ENCODE measurements at places on chromosomes 2 and 18.

DNA sequence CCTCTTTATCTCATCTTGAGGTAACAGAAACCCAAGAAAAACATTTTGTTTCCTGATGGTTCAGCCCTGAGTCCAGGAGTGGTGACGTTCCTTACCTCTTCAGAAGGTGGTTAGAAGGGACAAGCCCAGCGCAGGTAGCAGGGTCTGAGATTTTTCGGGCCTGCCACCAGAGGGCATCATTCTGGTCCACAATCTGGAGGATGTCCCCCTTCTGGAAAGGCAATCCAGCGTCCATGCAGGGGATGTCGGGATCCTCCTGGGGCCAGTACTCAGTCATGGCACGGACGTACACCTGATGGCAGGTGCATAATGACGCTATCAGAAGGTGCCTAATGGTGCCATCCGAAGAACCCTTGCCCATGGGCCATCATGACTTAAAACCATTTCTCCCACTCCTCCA is 17.7 kb downstream of the MPP4 start:
- DNase-seq = no peak

- no peak for DNase-seq
These were observed 993 bp downstream of the COX7A2L start for GRCh38 chr2:42359965-42360483.

GRCh38 chr2:202036601-202037037 is 3.0 kb downstream of the FZD7 start:
- no peak for DNase-seq

DNA sequence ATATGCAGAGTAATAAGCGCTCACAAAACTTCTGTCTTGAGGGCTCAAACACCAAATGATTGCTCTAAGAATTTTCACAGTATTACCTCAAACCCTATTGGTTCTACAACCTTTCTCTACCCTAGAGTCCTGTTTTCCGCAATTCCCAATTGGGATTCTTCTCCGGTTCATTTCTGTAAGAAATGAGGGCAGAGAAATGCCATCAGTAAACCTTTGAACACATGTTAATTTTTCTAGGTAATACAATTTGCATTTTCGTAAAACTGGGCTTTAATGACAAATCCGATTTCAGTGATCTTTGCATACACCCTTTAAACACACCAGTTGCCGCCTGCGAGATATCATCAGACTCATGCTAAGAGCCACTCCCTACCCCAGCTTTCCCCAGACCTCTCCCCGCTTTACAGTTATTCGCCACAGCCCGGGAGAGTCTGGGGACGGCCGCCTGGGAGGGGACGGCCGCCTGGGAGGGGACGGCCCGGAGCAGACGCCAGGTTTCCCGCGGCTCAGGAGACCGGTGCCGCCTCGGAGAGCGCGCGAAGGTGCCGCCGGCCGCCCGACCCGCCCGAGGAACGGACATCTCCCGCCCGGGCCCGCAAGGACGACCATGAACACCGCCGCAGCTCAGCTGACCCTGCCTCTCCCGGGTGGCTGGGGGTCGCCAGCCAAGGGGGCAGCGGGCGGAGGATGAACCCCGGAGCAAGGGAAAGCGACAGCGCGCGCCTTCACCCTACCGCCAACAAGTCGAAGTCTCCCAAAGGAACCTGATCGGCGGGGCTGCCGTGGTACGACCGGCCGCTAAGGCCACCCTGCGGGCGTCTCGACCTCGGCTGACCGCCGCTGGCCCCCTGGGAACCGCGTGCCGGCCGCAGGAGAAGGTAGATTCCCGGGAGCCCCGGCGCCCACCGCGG is 463 bp downstream of the SMC6 start:
- DNase-seq = peak; percentile 61

GRCh38 chr18:79532313-79533007 is 136.7 kb downstream of the NFATC1 start:
- DNase-seq = peak; percentile 14

DNA sequence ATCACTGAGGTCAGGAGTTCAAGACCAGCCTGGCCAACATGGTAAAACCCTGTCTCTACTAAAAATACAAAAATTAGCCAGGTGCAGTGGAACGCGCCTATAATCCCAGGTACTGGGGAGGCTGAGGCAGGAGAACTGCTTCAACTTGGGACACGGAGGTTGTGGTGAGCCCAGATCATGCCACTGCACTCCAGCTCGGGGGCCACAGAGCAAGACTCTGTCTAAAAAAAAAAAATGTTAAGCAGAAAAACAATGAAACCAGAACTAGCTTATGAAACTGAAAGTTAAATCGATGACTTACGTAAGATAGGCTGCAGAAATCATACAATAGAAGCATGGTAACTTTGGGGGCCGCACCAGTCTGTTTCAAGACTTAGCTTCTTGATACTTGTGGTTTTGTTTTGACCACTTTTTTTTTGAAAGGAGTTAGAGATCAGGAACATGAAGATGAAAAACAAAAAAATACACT is 6.2 kb upstream of the GPR155 start:
- DNase-seq = no peak

DNA sequence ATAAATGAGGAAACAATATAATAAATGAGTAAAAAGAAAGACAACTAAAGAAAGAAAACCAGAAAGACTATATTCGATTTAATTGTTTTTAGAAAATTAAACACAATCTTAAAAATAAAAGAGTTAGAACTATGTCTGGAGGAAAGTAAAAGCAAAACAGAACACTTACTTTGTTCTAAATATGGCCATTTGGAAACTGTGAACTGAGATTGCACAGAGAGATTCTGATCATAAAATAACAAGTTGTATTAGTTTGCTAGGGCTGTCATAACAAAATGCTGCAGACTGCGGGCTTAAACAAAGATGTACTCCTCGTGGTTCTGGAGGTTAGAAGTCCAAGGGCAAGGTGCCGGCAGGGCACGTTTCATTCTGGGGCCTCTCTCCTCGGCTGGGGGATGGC is 128.1 kb upstream of the AQP4 start:
- DNase-seq = no peak

- no peak for DNase-seq
These were observed 242.7 kb downstream of the LRRTM1 start for GRCh38 chr2:80061881-80062280.

- no peak for DNase-seq
These were observed 135.8 kb downstream of the COPS8 start for GRCh38 chr2:237221443-237221842.

DNA sequence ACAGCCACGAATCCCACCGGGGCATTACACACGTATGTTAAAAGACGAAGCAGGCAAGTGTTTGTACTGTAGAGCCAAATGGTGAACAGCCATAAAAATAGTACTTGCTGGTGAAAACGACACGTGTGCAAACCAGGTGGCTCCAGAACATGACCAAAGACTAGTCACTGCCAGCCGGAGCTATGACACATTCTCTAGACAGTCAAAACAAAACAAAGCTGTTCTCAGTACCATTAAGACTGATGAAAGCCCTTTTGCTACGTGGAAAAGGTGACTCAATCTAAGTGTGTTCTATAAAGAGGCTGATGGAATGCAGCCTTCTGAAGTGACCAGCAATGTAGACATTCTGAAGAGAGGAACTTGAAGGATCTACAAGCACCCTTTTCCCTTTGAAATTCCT is 367.7 kb upstream of the NETO1 start:
- no peak for DNase-seq

DNA sequence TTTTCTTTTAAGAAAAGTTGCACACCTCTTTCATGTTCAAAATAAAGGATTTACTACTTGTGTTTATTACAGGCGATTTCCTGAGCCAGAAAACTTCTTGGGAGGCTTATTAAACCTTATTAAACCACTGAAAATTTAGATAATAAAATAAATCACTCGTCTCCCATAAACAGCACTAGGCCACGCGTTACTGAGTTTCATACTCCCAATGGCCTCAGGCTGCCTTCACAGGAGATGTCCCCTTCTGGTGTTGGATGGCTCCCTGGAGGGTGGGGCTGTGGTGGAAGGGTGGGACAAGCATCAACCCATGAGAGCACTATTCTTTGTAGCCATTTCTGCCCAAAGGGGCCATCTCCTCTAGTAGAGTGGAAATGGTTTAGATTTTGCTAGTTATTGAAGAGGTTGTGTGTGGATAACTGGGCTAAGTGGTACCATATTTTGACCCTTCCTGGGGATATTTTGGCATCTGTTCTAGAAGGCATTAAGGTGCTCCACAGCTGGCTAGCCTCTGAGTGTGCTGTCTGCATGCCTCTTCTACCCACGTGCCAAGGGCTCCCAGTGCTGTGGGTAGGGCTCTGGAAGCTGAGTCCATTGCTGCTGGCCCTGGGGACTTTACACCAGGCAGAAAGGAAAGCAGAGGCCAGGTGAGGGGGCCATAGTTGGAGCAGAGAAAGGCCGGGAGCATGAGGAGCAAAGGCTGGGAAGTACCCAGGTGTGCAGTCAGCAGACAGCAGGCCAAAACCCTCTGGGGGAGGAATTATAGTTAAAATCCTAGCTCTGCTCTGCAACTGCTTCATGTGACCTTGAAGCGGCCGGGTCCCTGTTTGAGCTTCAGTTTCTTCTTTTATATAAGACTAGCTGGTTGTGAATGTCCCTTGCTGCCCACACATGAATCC is 121.7 kb upstream of the SMAD2 start:
- DNase-seq = no peak

DNA sequence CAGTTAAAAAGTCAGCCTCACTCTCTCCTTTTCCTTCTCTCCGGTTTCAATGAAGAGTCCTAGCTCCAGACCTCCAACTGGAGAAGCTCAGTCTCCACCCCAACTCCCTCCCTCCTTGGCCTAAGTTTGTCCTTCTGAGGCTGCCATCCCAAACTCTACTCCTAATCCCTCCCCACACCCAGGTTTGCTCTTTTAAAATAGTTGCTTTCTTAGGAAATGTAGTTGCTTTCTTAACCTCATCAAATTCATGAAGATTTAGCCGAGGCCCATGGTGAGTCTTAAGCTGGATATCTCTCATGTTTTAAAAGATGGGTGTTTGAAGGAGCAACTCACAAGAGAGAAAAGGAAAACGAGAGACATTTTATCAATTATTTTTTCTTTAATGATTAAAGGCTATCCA is 937 bp upstream of the LANCL1 start:
- DNase-seq = no peak

- no peak for DNase-seq
These were observed 232.5 kb upstream of the ZSWIM2 start for GRCh38 chr2:187081461-187081860.

GRCh38 chr2:692767-693166 is 15.6 kb upstream of the TMEM18 start:
- no peak for DNase-seq

DNA sequence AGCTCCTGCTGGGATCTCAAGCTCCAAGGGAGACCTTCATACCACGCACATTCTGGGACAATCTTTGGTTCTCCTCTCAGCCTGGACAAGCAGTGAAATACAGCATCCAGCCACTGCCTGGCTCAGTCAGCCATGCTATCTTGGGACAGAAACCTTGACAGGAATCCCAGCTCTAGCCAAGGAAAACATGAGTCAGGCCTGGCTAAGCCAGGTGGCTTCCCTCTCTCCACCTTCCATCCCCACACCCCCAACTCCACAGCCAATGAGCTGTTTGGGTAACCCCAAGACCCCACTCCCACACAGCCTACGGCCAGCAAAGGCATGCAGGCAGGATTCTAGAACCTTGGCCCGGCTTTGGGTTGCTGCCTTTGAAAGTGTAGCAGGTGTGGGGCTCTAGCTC is 64.9 kb downstream of the MCFD2 start:
- DNase-seq = no peak

- no peak for DNase-seq
These were observed 192.0 kb downstream of the CDH7 start for GRCh38 chr18:65942854-65943253.

- no peak for DNase-seq
These were observed 106.1 kb downstream of the UGGT1 start for GRCh38 chr2:128197059-128197458.

DNA sequence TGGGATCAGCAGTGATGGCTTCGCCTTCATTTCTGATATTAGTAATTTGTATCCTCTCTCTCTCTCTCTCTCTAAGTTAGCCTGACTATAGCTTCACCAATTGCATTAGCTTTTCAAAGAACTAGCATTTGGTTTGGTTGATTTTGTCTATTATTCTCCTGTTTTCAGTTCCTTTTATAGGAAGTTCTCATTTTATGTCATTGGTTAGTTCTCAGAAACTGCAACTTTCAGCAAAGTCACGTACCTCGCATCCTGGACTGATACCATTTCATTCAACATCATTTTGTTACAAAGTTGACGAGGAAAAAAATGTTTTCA is 450.8 kb downstream of the EIPR1 start:
- DNase-seq = no peak

DNA sequence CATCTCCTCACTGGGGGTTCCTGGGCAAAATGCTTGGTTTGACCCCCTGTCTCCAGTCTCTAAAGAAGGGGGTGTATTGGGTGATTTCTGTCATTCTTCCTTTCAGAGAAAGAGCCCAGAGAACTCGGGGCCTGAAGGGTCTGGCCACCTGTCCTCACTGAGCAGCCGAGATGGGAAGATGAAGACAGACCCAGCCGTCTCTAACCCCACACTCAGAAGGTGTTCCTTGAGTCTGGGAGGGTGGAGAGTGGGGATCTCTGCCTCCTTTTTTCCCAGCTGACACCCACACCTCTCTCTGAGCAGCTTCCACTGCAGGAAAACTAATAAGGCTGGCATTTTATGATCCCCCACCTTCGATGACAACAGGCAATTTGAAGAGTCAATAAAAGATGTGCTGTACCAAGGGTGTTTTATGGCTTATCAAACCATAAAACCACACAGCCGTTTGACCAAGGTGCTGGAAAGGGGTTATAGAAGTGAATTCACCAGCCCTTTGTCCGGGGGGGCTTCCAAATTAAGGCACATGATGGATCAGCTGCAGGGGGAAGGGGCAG is 213.8 kb downstream of the SMAD2 start:
- no peak for DNase-seq

DNA sequence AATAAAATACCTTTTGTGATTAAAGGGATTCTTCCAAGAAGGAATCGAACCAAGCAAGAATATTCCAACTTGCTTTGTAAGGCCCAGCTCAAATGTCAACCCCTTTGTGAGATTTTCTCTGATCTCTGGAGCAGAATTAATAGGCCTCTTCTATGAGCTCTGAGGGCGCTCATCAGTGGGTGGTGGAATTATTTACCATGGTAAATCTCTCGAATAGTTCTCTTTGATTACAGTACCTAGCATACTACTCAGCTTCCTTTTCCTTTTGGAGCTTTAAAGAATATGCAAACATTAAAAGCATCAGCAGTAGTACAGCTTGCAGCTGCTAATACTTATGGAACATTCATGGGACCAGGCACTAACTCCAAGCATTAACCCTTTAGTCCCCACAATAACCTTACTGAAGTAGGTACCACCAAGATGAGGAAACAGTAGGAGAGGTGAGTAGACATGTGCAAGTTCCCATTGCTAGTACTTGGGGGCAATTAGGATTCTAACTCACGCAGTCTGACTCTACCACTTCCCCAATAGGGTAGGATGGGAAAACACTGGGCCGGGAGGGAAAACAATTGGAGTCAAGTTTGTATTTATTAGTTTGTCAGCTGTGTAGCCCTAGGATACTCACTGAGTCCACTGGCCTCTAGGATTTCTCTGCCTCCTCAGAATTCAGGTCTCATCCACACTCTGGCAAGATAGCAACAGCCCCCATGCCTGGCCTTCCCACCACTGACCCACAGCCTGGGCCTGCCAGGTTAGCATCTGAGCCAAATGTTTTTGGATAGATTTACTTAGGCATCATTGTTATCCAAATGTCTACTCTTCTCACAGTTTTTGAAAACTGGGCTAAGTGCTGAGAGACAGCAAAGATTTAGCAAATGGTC is 21.7 kb downstream of the ADD2 start:
- no peak for DNase-seq
